ENCODE measurements at places on chromosomes 7 and 10. TPM values are rescaled to one million over a fixed set of nuclear protein-coding genes. Genes with fewer than 3 reads are reported as not detected.

GRCh38 chr7:101813402-101814019 is 3.9 kb upstream of the CUX1 start:
- no peak for DNase-seq

- no peak for DNase-seq
Measured at GRCh38 chr7:44136731-44137130, 4.4 kb downstream of the MYL7 start.

DNA sequence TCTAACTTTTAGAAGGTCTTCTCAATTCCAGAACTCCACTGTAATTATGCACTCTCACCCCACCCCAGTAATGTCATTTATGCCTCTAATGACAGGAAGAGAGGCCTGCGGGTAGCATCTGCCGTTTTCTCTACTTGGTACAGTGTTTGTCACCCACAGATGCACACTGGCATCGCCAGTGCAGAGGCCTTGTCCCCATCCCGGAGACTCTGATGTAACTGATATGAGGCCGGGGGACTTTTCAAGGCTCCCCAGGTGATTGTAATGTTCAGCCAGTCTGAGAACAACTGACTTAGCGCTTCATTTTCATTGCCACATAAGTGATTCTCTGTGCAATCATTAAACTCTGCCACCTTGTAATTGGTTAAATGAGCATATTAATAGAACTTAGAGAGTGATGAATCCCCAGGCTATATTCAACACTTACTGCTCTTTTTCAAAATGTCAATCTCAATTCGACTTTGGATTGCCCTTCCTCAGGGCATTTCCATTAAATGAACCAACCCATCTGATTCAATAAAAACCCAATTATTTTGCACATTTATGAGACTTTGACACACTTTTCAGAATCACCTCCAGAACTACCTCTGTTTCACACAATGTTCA is 113.2 kb downstream of the HERPUD2 start:
- DNase-seq: no peak

- no peak for DNase-seq
Measured at GRCh38 chr10:119700321-119700954, 25.4 kb upstream of the INPP5F start.

- no peak for DNase-seq
Measured at GRCh38 chr7:24827027-24827426, 69.8 kb upstream of the GSDME start.

DNA sequence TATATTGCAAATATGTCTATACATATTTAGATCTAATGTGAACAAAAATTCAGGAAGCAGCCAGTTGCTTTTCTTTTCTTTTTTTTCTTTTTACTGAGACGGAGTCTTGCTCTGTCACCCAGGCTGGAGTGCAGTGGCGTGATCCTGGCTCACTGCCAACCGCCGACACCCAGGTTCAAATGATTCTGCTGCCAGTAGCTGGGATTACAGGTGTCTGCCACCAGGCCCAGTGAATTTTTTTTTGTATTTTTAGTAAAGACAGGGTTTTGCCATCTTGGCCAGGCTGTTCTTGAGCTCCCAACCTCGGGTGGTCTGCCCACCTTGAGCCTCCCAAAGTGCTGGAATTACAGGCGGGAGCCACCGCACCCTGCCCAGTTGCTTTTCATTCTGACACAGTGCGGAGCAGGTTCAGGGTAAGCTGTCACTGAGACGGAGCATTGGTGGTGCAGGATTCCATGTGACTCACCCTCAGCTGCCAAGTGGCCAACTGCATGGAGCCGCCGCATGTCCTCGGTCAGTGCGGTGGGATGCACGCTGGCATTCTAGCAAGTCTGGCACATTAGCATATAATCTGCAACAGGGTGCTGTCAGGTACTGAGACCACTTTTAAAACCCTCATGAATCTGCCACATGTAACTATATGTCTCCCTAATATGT is 362.7 kb downstream of the DNAJB6 start:
- DNase-seq: no peak

- no peak for DNase-seq
Measured at GRCh38 chr7:81638198-81638597, 131.6 kb downstream of the HGF start.

DNA sequence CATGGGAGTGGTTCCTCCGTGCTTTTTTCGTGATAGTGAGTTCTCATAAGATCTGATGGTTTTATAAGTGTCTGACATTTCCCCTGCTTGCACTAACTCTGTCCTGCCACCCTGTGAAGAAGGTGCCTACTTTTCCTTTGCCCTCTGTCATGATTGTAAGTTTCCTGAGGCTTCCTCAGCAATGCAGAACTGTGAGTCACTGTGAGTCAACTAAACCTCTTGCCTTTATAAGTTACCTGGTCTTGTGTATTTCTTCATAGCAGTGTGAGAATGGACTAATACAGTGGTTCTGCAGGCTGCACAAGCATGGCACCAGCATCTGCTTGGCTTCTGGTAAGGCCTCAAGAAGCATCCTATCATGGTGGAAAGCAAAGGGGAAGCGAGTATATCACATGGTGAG is 1144.6 kb downstream of the SORCS3 start:
- no peak for DNase-seq

DNA sequence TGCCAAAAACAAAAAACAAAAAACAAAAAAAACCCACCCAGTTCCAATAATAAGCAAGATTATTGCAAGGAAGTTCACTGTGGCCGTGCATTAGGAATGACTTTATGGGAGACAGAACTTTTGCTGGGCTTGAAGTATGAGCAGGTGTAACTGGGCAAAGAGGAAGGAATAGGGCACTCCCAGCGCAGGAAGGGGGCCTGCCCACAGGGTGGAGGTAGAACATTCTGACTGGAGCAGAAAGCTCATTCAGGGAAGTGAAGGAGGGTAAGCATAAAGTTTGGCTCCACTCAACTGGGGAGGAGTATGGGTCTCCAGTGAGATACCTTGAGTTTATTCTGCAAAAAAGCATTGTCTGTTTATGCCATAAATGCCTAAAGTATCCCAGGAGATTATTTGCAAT is 42.1 kb upstream of the WIPF3 start:
- no peak for DNase-seq

DNA sequence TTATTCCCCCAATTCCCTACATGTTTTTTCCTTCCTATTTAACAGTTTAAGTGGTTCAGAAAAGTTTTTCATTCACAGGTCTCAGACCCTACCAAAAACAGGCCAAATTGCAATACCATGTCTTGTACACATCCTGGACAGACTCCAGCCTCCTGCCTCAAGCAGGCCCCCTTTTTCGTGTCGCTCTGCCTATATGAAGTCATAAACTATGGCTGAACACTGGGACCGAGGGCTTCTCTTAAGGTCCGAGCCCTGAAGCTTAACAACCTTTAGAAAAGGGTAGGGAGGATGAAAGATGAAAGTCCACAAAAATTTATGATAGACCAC is 1.4 kb downstream of the FBXW4 start:
- DNase-seq: no peak

GRCh38 chr10:116665541-116666125 is 44.9 kb downstream of the PNLIPRP2 start:
- no peak for DNase-seq

DNA sequence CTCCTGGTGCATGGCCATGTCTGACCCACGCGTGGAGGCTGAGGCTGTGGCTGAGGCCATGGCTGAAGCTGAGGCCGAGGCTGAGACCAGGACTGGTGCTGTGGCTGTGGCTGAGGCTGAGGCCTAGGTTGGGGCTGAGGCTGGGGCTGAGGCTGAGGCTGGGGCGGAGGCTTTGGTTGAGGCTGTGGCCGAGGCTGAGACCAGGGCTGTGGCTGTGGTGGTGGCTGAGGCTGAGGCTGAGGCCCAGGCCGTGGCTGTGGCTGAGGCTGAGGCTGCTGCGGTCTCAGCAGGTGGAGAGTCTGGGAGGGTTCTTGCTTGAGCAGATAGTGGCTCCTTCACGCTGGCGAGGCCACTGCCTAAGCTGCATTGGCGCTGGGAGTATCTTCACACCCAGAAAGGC is 76.4 kb downstream of the WDR37 start:
- no peak for DNase-seq

- no peak for DNase-seq
Measured at GRCh38 chr10:117320050-117320665, 55.1 kb downstream of the PDZD8 start.

DNA sequence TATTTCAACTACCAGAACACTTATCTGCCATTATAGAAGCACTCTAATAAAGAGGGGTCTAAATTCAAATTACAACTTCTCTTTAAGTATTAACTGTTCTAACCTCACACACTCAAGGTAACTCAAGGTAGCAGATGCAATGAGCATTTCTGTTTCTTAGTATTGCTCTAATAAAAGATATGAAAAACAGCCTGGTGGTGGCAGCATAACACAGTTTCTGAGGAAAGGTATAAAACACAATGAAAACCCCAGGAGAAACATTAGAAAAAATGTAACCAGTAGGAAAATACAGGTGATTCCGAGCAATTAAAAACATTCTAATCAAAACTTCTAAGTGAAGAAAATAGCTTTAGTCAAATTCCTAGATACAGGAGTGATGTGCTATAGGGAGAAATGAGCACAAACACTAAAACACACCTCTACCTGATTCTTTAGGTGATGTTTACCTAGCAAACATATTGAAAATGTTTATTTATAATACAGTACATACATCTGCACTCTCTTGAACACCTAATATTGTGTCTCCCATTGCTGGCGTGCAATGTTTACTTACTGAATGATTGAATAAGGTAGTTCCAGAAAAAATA is 3.5 kb downstream of the MKRN1 start:
- DNase-seq: peak; percentile 8

DNA sequence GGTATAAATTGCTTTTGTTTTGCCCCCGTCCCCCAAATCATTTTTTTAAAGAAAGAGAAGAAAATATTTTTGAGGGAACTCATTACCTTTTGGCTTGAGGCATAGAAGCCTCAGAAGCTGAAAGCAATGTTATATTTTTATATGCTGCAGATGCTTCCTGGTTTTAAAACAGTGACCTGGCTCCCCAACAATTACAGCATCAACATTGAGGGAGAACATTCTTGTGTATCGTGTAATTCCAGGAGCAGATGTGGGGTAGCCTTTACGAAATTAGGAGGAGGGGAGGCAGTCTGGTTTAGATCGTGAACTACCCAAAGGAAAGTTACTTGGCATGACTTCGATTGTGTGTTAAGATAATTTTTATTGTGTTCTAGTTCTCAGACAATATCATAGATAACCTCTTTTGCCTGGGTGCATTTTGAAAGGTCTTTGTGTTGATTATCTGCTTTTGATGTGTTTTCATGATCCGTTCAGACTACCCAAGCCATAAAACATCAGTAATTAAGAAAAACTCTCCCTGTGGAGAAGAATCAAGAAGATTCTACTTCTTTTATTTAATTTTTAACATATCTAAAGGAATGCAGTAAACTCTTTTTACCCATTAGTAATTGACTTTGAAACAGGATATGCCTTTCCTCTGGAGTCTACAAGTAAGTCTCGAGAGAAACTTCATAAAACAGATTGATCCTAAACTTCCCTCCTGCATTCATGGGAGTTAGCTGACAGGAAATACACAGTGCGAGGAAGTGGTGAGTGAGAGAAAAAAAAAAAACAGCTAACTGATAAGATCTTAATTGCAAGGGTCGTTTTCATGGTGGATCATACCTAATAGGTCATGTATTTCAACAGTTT is 141.4 kb downstream of the KIAA1217 start:
- DNase-seq: no peak

The ZNF804B gene
- polyA plus RNA-seq: not detected

The KCNMA1 gene
- 58.8 TPM for polyA plus RNA-seq

The CFAP70 gene
- 0.16 TPM for polyA plus RNA-seq

The PRPS1L1 gene
- polyA plus RNA-seq: not detected

The WDFY4 gene
- polyA plus RNA-seq: not detected

The RPEL1 gene
- polyA plus RNA-seq: 0.20 TPM

The NKX2-3 gene
- polyA plus RNA-seq: not detected

The NCF1 gene
- polyA plus RNA-seq: not detected

The MAPK8 gene
- polyA plus RNA-seq: 58.7 TPM

The CDC14C gene
- polyA plus RNA-seq: 0.07 TPM

The OR2A12 gene
- polyA plus RNA-seq: not detected
